ENCODE measurements at places on chromosomes 7 and 10.

- peak; percentile 93 for DNase-seq
Observed at GRCh38 chr7:2248984-2249694, 7.1 kb downstream of the NUDT1 start.

DNA sequence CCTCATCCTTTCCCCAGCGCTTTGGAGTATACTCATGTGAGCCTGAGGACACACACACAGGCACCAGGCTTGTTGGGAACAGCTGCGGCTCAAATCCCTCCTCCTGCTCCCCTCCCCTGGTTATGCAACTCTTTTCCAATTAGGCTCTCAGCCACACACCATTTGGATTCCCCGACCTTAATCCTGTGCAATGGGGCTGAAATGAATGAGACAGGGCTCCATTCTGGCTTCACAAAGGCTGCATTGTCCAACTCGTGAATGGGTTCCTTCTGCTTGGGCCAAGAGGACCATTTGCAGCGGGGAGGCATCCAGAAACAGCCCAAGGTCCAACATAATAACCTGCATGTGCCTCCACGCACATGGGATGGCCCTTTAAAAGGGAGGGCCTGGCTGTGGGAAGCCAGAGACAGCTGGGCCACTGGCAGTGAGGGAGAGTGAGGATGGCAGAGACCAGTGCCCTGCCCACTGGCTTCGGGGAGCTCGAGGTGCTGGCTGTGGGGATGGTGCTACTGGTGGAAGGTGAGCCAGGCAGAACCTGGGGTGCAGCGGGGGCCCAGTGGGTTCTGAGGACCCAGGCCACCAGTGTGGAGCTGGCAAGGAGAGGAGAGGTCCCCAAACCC is at the start of gene RGR:
Gene RGR, plus strand, starts transcription at position 403 of the 620 bp plus-strand sequence. Its CDS starts 38 bp downstream, at position 441.
- no peak for DNase-seq

- DNase-seq: no peak
Observed at GRCh38 chr7:125530553-125530952, 600.9 kb upstream of the POT1 start.

- DNase-seq: no peak
Observed at GRCh38 chr7:37405603-37406122, 43.0 kb downstream of the ELMO1 start.

- no peak for DNase-seq
Observed at GRCh38 chr7:157791261-157791660, 454.5 kb downstream of the DNAJB6 start.

DNA sequence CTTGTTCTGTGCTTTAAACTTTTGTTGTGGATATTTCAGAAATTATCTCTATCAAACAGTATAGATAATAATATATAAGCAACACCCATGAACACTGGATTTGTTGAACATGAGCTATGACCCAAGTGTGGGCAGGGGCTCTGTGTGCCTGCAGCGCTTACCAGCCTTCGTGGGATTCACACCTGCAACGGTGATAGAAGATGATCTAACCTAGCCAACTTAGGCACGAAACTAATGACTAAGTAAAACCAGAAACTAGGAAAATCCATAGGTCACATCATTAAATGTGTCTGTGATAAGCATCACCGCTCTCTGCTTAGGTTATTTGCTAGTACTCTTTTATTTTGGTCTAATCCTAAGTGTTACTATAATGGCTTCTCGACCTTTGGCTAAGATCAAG is 18.0 kb downstream of the SPAG6 start:
- DNase-seq: no peak

GRCh38 chr10:69180525-69181204 is 631 bp downstream of the SUPV3L1 start:
- DNase-seq: no peak

DNA sequence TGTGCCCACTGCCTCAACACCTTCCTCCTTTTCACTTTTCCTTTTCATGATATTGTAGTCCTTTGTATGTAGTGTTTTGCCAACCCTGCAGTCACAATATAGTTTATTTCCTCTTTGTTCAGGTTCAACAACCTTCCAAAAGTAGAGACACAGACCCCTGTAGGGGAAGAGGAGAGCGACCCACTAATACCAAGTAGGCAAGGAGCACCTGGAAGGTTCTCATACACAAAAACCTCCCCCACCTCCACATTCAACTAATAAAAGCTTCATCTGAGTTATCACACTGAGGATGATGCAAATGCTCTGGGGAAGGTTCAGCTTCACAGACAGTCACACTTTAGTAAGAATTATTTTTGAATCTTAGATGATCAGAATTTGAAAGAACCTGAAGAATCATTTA is 41.6 kb downstream of the PIK3AP1 start:
- DNase-seq: no peak

DNA sequence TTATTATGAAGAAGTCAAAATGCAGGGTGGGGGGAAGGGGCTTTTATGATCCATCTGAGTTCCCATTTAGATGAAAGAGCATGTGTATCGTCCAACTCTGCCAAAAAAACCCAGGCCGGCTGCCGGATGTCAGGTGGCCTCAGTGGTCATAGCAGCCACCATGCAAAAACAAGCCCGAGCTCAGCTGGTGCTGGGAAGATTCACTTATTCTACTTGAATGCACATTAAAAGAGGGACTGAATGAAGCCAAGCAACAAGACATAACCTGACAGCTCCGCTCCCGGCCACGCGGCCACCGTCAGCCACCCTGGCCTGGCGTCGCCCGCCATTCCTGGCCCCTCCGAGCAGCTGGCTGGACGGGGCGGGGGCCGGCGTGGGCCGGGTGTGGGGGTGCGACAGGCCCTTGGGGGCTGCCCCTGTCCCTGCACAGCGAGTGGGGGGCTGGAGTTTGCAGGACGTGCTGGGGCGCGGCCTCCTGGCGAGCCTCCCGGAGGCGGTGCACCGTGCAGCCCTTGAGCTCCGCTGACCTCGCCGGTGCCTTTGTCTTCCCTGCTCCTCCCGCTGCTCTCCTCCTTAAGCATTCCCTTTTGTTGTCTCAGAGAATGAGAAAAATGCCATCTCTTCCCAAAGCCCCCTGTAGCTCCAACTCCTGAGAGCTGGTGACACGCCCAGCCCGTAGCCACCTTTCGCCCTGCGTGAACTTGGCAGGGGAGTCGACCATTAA is 67.8 kb downstream of the EBF3 start:
- DNase-seq: no peak

DNA sequence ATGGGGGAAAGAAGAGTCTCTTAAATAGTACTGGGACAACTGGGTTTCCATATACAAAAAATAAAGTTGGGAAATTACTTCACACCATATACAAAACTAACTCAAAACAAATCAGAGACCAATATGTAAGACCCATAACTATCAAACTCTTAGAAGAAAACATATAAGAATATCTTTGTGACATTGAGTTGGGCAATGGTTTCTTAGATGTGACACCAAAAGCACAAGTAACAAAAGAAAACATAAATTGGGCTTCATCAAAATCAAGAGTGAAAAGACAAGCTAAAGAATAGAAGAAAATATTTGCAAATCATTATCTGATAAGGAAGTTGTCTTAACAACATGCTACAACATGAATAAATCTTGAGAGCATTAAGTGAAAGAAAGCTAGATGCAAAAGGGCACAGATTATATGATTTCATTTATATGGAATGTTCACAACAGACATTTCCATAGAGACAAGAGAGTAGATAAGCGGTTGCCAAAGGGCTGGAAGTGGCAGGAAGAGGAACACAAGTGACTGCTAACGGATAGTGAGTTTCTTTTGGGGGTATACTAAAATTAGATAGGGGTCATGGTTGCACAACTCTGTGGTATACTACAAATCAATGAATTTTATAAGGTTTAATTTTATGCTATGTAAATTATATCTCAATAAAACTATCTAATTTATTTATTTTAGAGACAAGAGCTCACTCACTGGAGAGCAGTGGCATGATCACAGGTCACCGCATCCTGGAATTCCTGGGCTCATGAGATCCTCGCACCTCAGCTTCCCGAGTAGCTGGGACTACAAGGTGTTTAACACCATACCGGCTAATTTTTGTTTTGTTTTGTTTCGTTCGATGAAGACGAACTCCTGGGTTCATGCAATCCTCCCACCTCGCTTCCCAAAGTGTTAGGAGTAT is 35.4 kb downstream of the JMJD1C start:
- no peak for DNase-seq

DNA sequence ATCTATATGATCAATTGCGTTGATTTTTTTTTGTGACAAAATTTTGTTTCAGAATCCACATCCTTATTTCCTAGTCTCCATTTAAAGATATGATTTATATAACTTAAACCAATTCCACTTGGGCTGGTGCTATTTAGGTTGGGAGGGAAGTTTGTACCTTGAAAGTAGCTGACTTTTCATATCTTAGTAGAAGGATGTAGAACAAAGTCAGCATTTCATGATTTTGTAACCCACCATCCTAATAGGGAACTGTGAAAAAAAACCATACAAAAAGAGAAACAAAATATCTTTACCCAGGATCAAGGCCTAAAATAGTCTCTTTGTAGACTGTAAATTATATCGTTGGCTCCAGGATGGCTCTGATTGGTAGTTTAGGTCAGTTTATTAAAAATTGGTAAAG is 8.3 kb downstream of the HECTD2 start:
- DNase-seq: no peak

GRCh38 chr10:116486770-116487448 is 58.8 kb upstream of the PNLIP start:
- no peak for DNase-seq

All from AG09319 (cell line).